Activated CD4-positive, alpha-beta memory T cell treated with anti-CD3 and anti-CD28 coated beads, Interleukin-2, amount 10 ng/mL, durations not matched to agents 7 days and 5 days (primary cell): ENCODE measurements at places on chromosomes 1 and 21.

GRCh38 chr1:170935231-170935630, at the start of gene MROH9:
Gene MROH9, plus strand, starts transcription at chr1:170935534. Its CDS starts 10,023 bp downstream, at chr1:170945557.
- no peak for DNase-seq

- no peak for DNase-seq
Measured at GRCh38 chr21:17446737-17447136, 66.1 kb upstream of the CXADR start.

GRCh38 chr1:12173631-12174121, 6.9 kb downstream of the TNFRSF1B start:
- peak; percentile 96 for DNase-seq

DNA sequence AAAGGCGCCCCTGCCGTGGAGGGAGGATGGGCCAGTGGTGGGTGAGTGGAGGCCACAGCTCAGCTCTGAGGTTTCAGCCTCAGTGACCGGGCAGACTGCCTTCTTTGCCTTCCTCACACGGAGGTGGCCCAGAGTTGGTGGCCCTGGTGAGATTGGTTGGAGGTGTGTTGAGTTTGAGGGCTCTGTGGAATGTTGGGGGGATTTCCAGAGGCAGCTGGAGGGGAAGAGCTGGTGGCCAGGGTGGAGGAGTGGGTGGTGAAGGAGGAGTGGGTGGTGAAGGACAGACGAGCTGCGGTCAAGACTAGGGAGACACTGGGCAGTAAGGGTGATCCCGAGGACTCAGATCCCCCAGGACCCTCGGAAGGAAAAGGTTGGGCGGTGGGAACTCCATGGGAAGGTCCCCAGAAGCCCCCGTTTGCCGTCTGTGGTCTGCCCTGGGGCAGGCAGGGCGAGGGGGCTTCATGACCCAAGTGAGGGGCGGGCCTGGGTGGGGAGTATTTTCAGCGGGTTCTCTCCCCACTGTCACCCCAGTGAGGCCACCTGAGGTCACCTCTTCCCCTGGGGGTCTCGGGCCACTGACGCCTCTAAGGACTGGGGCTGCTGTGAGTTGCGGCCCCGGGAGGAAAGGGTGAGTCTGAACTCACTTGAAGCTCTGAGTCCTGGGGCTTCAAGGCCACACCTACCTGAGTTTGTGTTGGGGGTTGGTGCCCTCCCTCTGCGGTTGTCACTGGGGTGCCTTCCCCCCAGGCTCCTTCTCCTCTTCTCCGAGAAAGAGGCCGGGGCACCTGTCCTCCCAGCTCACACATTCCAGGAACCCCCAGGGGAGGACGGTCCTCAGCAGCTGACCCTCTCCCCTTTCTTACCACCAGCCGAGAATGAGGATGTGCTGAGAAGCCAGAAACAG, 22.7 kb upstream of the PIK3CD start:
- peak; percentile 79 for DNase-seq

DNA sequence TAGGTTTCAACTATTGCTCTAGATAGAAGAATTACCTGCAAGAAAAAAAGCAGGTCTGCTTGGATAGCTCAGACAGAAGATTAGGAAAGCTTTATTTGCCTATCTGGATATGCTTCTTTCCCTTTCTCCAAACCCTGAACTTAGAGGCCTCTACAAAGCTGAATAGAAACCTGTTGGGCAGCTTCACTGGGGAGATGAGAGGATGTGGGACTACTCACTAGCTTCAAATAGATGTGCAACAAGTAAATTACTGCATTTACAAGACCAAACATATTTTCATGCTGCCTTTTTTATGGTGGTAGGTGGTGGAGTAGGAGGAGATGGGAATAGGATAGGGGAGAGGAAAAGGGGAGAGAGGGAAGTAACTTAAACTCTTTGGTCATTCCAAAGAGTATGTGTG, 6.4 kb downstream of the CLCA2 start:
- DNase-seq, result no peak

DNA sequence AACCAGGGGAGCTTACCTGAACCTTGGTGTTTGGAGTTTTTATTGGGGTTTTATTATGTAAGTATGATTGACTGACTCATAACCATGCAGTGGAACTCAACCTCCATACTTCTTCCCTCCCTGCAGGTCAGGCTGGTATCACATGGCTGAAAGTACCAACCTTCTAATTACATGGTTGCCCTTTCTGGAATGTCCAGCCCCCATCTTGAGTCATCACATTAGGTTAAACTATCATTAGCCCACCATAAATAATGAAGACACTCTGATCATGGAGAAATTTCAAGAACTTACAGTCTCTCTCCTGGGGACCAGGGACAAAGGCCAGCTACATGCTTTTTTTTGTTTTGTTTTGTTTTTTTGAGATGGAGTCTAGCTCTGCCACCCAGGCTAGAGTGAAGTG, 19.2 kb upstream of the DPH5 start:
- DNase-seq, result no peak

- no peak for DNase-seq
Measured at GRCh38 chr1:247360991-247361731, 29.5 kb upstream of the ZNF496 start.

GRCh38 chr1:55000110-55001085, 1.7 kb downstream of the BSND start:
- DNase-seq, result no peak

- DNase-seq, result no peak
Measured at GRCh38 chr1:226026833-226027232, 27.7 kb upstream of the SDE2 start.

- DNase-seq, result no peak
Measured at GRCh38 chr1:82565146-82565545, 764.4 kb downstream of the ADGRL2 start.

- no peak for DNase-seq
Measured at GRCh38 chr1:213987422-213987926, 299 bp upstream of the PROX1 start.

DNA sequence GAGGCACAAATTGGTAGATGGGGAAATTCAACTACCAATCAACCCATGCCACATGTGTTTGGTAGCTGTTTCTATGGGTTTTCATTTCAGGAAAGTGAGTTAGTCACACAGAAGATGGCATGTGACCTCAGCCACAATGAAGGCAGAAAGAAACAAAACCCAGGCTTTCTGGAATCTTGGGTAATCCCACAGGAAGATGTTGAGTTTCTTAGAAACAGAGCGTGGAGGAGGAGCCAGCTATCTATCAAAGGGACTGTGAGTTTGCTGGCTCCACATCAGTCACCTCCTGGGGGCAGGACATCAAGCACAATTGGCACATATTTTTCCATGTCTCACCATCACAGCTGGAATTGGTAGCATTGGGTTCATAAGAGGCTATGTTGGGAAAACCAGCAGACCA, 188.9 kb upstream of the PLXNA2 start:
- no peak for DNase-seq

- no peak for DNase-seq
Measured at GRCh38 chr1:93021539-93022134, 57.4 kb upstream of the MTF2 start.

DNA sequence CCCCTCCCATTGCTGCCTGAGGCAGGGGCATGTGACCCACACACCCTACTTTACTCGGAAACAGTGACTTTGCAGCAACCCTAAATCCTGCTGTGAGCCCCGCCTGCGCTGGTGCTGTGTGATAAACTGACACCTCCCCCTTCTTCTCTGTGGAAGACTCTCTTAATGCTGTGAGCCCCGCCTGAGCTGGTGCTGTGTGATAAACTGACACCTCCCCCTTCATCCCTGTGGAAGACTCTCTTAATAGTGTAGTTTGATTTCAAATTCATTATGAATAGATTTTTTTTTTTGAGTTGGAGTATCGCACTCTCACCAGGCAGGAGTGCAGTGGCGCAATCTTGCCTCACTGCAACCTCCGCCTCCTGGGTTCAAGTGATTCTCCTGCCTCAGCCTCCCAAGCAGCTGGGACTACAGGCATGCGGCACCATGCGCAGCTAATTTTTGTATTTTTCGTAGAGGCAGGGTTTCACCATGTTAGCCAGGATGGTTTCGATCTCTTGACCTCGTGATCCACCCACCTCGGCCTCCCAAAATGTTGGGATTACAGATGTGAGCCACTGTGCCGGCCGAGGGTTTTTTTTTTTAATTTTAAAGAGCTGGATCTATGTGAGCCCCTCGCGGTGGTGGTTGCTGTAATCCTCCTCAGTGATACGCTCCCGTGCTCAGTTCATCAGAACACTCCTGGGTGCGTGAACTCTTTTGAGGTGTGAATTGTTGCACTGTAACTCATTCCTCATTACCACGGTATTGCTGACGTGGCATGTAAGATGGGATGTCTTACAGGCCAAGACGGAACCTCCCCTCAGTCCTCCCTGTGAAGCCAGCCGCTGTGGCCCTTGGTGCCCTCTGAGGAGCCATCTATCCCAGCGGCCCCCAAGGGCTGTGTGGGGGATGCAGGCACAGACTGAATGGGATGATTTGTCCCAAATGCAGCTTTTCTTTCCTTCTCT, 60.3 kb downstream of the GALNT2 start:
- DNase-seq, result peak; percentile 55

DNA sequence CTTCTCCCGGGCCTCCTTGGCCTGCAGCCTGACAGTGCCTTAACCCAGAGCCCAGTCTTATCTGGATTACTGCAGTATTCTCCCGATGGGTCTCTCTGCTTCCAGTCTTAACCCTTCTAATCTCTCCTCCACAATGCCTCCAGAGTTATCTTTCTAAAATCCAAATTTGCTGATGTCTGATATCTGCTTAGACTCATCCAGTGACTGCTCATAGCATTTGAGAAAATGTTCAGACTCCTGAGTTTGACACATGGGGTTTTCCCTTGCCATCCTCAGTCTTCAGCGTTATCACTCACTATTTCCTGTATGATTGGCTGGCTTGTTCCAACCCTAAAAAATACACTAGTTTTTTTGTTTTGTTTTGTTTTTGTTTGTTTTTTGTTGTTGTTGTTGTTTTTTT, 102.0 kb downstream of the FMN2 start:
- no peak for DNase-seq

DNA sequence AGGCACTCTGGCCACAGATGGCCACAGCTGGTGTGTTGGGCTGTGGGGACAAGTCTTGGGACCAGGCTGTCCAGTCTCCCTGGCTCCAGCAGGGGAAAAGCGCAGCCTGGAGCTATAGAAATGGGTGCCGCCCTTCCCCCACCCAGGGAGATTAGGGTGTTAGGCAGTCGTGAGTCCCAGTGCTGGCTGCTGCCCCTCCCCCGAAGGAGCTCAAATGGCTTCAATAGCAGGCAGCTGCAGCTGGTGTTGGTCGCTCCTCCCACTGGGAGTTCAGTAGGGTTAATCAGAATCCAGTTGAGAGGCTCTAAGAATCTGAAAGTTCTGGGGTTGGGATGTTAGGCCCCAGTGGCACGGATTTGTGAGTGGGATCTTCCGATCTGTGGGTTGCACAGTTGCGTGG, 595.6 kb upstream of the PKN2 start:
- DNase-seq, result no peak

GRCh38 chr1:228350831-228351781, 55.5 kb downstream of the TRIM11 start:
- DNase-seq, result no peak

DNA sequence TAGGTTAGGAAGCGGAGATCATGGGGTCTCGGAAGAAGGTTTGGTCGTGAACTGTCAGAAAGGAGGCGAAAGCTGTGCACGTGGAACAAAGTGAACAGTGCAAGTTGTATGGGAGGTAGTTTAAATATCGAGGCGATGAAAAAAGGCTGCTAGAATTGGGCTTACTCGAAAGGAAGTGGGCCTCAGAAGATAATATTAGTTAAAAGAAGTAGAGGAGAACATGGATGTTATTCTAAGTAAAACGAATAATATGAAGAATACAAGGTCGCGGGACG, 571 bp downstream of the WDR3 start:
- no peak for DNase-seq

DNA sequence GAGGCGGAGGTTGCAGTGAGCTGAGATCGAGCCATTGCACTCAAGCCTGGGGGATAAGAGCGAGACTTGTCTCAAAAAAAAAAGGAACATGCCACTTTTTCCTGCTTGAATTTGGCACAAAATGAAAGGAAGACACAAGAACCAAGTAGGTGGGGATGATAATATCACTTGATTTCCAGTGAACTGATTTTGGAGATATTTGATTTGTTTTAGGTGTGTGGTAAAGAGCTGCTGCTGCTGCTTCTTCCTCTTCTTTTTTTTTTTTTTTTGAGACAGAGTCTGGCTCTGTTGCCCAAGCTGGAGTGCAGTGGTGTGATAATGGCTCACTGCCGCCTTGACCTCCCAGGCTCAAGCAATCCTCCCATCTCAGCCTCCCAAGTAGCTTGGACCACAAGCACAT, 29.9 kb upstream of the CAPZB start:
- no peak for DNase-seq

- DNase-seq, result no peak
Measured at GRCh38 chr1:218498056-218498938, 153.2 kb downstream of the TGFB2 start.

- no peak for DNase-seq
Measured at GRCh38 chr1:199460933-199461332, 566.6 kb upstream of the NR5A2 start.

- DNase-seq, result no peak
Measured at GRCh38 chr1:81559662-81560350, 240.9 kb upstream of the ADGRL2 start.

DNA sequence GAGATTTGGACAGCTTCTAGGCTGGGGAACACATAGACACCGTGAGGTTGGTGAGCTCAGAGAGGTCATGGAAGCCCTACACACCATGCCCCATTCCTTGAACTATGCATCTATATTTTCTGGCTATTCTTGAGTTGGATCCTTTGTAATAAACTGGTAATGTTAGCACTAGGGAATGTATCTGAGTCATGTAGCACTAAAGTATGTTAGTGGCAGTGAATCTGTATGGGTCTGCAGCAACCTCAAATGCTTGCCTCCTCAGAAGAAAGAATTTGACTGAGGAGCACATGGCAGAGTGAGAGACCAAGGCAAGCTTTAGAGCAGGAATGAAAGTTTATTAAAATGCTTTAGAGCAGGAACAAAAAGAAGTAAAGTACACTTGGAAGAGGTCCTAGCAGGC, 43.7 kb upstream of the LRRC7 start:
- DNase-seq, result no peak

GRCh38 chr1:215824245-215824644, 257.1 kb downstream of the KCTD3 start:
- DNase-seq, result no peak

DNA sequence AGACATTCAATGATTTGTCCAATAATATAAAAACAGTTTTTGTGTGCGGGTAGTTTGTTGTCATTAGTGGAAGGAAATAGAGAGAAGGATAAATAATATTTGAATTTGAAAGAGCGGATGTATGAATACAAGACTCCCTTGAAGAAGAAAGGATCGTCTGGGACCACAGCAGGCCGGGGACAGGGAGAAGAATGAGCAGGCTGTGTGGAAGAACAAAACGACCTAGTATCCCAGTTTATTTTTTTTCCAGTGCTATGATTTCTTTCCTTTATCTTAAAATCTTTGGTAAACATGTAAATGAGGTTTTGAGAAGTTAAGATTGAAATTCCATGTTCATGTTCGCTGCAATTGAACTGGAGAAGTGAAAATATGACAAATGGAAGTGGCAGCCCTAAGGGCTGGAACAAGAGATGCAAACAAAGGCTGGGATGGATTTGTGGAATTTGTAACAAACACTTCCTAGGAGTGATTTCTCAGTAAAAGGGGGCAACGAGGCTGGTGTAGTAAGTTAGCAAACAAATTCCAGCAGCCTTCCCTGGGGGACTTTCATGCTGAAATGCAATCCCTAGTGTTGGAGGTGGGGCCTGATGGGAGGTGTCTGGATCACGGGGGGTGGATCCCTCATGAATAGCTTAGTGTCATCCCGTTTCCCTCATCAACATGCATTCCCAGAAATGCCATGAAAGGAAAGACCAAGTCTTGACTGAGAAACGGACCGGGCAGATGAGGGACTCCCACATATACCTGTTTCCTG, 10.2 kb upstream of the IFI16 start:
- no peak for DNase-seq
